ENCODE measurements at places on chromosomes 2 and 18.

- DNase-seq = no peak
These were observed 1120.8 kb upstream of the TMEFF2 start for GRCh38 chr2:193315428-193316091.

GRCh38 chr2:134838143-134838620 lies at the start of gene ACMSD:
Gene ACMSD (plus strand): TSS chr2:134838616. CDS start chr2:134838683, 67 bp downstream.
- DNase-seq = no peak

GRCh38 chr18:22783245-22783644 lies 149.9 kb upstream of the RBBP8 start:
- DNase-seq = no peak

GRCh38 chr18:67733088-67733487 lies 216.6 kb upstream of the DSEL start:
- DNase-seq = no peak

DNA sequence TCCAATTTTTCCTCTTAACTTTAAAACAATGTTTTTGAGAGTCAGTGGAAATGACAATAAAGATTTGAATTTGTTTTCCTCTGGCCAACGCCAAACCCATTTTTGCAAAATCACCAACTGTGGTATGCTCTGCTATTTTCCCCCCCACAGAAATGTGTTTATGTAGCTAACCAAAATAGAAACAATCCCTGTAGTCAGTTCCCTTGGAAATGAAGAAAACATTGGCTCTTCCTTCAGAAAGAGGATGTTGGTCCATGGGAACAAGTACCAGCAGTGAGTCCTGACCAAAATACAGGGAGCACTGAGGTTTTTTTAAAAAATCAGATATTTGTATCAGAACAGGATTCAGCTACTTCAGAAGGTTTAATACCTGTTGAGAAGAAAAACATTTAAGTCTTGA lies 65.3 kb downstream of the SLC40A1 start:
- DNase-seq = no peak

DNA sequence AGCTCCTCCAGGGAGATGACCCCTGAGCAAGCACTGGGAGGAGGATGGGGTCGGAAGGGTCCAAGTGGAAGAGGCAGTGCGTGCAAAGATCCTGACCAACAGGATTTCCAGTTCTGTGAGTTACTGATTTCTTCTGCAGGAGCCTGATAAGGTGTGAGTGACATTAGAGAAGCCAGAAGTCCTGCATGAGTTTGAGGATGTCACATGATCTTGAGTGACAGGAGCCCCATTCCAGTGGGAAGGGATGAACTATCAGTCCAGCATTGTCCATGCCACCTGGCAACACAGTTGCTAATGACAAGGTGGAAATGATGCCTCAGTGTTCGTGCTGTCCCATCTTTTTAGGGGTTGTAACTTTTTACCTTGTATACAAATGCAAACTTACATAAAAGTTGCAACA lies 285.1 kb upstream of the HDAC4 start:
- no peak for DNase-seq

- no peak for DNase-seq
These were observed 248.7 kb downstream of the PTPRM start for GRCh38 chr18:7815787-7816186.

- no peak for DNase-seq
These were observed 48.4 kb downstream of the GTF3C3 start for GRCh38 chr2:196750977-196751631.

GRCh38 chr2:98020992-98021713 lies 25.4 kb upstream of the TMEM131 start:
- no peak for DNase-seq

DNA sequence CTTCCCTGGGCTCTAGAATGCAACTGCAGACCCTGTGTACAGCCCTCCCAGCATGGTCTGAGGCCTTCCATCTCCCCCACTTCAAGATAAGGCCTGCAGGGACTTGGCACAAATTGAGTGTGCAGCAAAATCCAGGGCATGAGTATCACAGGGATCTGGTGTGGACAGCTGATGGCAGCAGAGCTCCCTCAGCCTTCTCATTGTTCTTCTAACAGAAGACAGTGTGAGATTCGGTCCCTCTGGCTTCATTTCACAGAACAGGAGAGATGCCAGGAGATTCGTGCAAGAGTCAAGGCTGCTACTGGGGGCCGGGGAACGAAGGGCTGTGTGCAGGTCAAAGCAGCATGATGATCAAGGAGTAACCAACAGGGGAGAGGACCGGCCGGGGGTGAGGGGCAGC lies 85.8 kb downstream of the UXS1 start:
- no peak for DNase-seq

GRCh38 chr2:119694845-119695521 lies 16.0 kb downstream of the TMEM177 start:
- no peak for DNase-seq

GRCh38 chr2:16135196-16135912 lies 195.0 kb downstream of the MYCN start:
- DNase-seq = no peak

GRCh38 chr2:20596193-20596972 lies 54.5 kb downstream of the HS1BP3 start:
- no peak for DNase-seq

All from GOT3 (cell line).